ENCODE measurements at places on chromosomes 1 and 21. TPM values are rescaled to one million over a fixed set of nuclear protein-coding genes. Genes with fewer than 3 reads are reported as not detected.

Gene RNU5D-1
- total RNA-seq, result not detected

DNA sequence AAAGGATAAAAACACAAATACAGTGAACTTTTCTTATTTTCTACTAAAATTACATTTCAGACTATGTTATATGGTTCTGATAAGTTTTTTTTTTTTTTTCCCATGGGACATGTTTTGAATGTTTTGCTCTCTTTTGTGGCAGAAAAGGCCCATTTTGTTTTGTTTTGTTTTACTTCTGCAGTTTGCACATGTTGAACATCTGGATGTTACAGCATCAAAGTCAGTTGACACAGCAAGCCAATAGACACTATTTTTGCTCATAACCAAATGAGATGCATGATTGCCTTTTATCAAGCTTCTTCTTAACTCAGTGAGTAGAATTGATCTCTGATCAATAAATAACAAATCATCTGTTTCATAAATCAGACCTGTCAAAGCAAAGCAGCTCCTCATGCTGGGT, 904.2 kb downstream of the ADGRL2 start:
- no peak overlapping the region for H3K27ac ChIP-seq
- no peaks in the 10 kb centered on the region for H3K36me3 ChIP-seq
- no peaks in the 10 kb centered on the region for H3K4me1 ChIP-seq
- H3K27me3 ChIP-seq, result no peaks in the 10 kb centered on the region

GRCh38 chr1:10918531-10918930, 93.9 kb upstream of the TARDBP start:
- H3K27ac ChIP-seq, result no peak overlapping the region
- H3K4me1 ChIP-seq, result no peaks in the 10 kb centered on the region
- no peaks in the 10 kb centered on the region for H3K27me3 ChIP-seq
- no peaks in the 10 kb centered on the region for H3K36me3 ChIP-seq
- H3K4me3 ChIP-seq, result no peak overlapping the region

Gene IL23R
- 0.21 TPM for total RNA-seq

DNA sequence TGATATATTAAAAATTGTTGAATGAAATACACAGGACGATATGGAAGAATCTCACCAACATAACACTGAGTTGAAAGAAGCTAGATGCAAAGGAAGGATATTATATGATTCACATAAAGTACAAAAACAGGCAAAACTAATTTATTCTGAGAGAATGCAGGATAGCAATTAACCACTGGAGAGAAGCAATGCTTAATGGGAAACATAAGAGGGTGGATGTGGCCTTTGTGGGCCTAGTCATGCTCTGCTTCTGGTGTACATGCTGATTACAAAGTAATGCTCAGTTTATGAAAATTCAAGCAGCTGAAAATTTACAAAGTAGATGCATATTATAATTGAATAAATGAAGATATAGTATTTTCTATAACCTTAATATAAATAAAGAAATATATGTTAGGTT, 326.4 kb upstream of the ADAMTS5 start:
- no peaks in the 10 kb centered on the region for H3K36me3 ChIP-seq
- no peak overlapping the region for H3K27ac ChIP-seq
- no peak overlapping the region for H3K4me3 ChIP-seq
- no peaks in the 10 kb centered on the region for H3K4me1 ChIP-seq

DNA sequence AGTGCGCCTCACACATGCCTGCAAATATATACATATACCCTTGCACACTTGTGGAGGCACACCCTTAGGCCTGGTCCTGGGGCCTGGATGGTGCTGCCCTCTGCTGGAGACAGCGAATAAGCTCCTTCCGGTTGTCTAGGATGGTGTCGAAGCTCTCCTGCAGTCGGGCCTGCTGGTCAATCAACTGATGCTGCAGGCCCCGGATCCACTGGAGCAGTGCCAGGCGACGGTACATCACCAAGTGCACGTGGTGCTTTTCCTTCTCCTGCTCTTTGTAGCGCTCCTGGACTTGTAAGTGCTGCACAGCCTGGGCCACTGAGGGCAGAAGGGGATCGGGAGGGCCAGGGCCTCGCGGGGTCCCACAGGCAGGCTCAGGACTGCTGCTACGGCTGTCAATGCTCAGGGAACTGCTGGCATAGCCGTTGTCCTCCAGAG, 3.1 kb downstream of the C1orf216 start:
- H3K4me1 ChIP-seq, result no peaks in the 10 kb centered on the region
- H3K27me3 ChIP-seq, result no peaks in the 10 kb centered on the region
- H3K36me3 ChIP-seq, result no peaks in the 10 kb centered on the region
- no peak overlapping the region for H3K27ac ChIP-seq

Gene THBS3
- 97.9 TPM for total RNA-seq

GRCh38 chr1:30976143-30976542, 67.6 kb upstream of the SDC3 start:
- H3K27me3 ChIP-seq, result no peaks in the 10 kb centered on the region
- no peak overlapping the region for H3K27ac ChIP-seq
- no peak overlapping the region for H3K4me3 ChIP-seq
- DNase-seq, result no peak

Gene KCND3
- 21.2 TPM for total RNA-seq

Gene FCMR
- 3.3 TPM for total RNA-seq

GRCh38 chr1:221457685-221458446, 284.0 kb downstream of the DUSP10 start:
- H3K27me3 ChIP-seq, result no peaks in the 10 kb centered on the region
- no peak for DNase-seq
- no peak overlapping the region for H3K27ac ChIP-seq
- no peaks in the 10 kb centered on the region for H3K36me3 ChIP-seq
- no peaks in the 10 kb centered on the region for H3K4me1 ChIP-seq

- H3K27ac ChIP-seq, result no peak overlapping the region
- no peaks in the 10 kb centered on the region for H3K4me1 ChIP-seq
- H3K4me3 ChIP-seq, result no peak overlapping the region
- no peak for DNase-seq
- H3K36me3 ChIP-seq, result no peaks in the 10 kb centered on the region
- H3K27me3 ChIP-seq, result no peaks in the 10 kb centered on the region
These were observed 30.4 kb downstream of the RAP1GAP start for GRCh38 chr1:21638531-21639341.

DNA sequence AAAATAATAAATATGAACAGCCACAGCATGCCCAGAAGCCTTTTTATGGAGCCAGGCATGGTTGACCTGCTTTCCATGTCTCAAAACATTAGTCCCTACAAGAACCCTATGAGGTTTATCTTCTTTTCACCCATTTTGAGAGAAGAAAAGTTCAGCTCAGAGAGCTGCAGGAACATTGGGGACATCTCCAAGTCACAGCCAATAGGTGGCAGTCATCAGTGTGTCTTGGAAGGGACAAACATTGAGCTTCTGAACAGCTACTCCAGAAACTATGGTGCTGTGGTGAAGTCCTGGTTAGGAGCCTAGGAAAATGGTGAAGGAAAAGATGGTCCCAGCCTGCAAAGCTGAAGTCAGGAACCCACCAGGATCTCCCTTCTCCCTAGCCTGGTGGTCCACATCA, 73.6 kb downstream of the JMJD4 start:
- H3K27me3 ChIP-seq, result no peaks in the 10 kb centered on the region
- H3K4me3 ChIP-seq, result no peak overlapping the region
- no peaks in the 10 kb centered on the region for H3K4me1 ChIP-seq
- no peaks in the 10 kb centered on the region for H3K36me3 ChIP-seq
- H3K27ac ChIP-seq, result no peak overlapping the region

- no peak for DNase-seq
- H3K36me3 ChIP-seq, result no peaks in the 10 kb centered on the region
- no peak overlapping the region for H3K27ac ChIP-seq
- no peak overlapping the region for H3K4me3 ChIP-seq
- no peaks in the 10 kb centered on the region for H3K27me3 ChIP-seq
These were observed 27.3 kb downstream of the TMEM200B start for GRCh38 chr1:29096231-29096886.

DNA sequence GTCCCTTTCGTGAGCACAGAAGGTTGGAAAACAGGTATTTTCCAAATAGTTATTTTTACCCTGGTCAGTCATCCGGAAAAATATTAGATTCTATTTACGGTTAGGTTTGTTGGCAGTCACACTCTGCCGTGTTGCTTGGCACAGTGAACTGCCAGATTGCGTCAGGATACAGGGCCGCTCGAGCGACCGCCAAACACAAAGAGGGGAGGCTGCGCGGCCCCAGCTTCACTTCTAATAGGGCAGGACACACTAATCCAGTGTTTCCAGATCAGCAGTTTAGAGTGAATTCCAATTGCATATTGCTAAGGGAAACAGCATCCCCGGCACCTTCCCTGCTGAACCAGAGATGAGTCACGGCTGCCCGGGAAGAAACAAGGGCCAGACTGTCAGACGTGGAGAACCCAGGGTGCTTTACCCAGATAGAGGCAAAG, 22.9 kb downstream of the UMODL1 start:
- peak; percentile 91 for DNase-seq
- H3K4me3 ChIP-seq, result no peak overlapping the region
- H3K36me3 ChIP-seq, result no peaks in the 10 kb centered on the region
- no peaks in the 10 kb centered on the region for H3K27me3 ChIP-seq

DNA sequence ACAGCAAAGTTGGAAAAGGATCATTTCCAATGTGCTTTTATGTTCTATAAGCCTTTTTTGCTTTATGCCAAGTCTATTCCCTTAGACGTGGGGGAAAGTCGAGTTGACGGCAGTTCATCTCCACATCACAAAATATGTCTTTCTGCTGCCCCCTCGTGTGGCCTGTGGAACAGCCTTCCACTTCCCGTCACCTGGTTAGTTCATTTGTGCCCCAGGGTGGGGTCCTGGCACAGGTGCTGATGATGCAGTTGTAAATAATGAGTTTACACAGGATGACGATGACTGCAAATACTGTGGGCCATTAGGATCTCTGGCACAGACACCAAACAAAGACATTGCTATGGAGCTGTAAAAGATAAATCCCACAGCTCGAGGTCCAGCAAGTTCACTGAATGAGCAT, 10.0 kb upstream of the OTUD3 start:
- DNase-seq, result no peak
- no peak overlapping the region for H3K27ac ChIP-seq
- H3K27me3 ChIP-seq, result peaks cover 1% of the 10 kb centered on the region
- no peak overlapping the region for H3K4me3 ChIP-seq
- no peaks in the 10 kb centered on the region for H3K4me1 ChIP-seq
- no peaks in the 10 kb centered on the region for H3K36me3 ChIP-seq

DNA sequence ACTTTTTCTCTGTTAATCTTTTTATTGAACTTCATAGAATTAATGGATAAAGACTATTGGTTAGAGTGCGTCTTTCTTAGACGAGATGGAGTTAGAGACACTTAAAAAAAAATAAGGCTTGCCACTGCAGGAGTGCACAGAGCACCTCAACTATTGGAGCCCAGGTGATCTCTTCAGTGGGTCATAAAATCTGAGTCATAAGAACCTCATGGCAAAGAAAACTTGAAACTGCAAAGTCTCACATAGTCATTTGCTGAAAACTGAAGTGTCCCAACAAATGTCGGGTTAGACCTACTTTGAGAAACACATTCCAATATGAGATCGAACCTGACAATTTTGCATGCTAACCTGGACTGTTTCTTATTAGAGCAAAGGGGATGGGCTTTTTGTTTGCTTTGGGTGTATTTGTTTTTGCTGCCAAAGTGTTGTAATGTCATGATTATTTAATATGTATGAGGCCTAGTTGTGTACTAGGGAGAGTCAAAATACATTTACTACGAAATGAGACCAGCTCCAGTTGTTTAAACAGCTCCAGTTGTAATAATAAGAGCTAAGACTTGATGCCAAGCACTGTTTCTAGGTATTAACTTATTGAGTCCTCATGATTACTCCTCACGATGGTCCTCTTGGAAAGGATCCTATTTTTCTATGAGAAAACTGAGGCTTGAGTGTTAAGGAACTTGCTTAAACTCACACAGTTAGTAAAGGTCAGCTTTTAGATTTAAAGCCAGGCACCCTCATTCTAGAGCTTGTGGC, 65.1 kb downstream of the DDR2 start:
- no peaks in the 10 kb centered on the region for H3K36me3 ChIP-seq
- H3K4me3 ChIP-seq, result no peak overlapping the region
- no peaks in the 10 kb centered on the region for H3K4me1 ChIP-seq

GRCh38 chr21:17679002-17679600, 66.4 kb upstream of the BTG3 start:
- H3K36me3 ChIP-seq, result no peaks in the 10 kb centered on the region
- DNase-seq, result no peak
- no peaks in the 10 kb centered on the region for H3K4me1 ChIP-seq
- H3K27ac ChIP-seq, result no peak overlapping the region
- no peaks in the 10 kb centered on the region for H3K27me3 ChIP-seq

Gene VANGL2
- 1.3 TPM for total RNA-seq

GRCh38 chr21:32181457-32181856, 97.4 kb downstream of the MIS18A start:
- DNase-seq, result no peak
- no peaks in the 10 kb centered on the region for H3K4me1 ChIP-seq
- no peaks in the 10 kb centered on the region for H3K27me3 ChIP-seq
- H3K4me3 ChIP-seq, result no peak overlapping the region

GRCh38 chr1:88697503-88697902, 13.4 kb downstream of the PKN2 start:
- H3K36me3 ChIP-seq, result no peaks in the 10 kb centered on the region
- no peak overlapping the region for H3K4me3 ChIP-seq
- no peak overlapping the region for H3K27ac ChIP-seq
- no peak for DNase-seq

DNA sequence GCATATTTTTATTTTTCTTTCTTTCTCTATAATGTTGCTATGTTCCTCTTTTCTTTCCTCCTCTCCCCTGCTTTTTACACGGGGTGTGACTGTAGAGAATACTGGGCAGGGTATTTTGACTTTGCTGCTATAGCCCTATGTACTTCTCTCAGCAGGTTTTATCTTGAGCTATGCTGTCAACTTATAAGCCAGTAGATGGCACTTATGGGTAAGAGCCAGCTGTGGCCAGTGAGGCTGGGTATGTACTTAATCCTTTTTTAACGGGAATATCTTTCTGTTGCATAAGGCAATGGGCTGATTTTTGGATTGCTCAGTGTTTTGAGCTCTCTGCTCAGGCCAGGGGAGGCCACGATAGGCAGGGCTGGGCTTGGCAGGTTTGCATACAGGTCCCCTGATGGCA, 99.0 kb downstream of the KCNK2 start:
- H3K27me3 ChIP-seq, result no peaks in the 10 kb centered on the region
- no peaks in the 10 kb centered on the region for H3K4me1 ChIP-seq
- no peak overlapping the region for H3K4me3 ChIP-seq
- no peaks in the 10 kb centered on the region for H3K36me3 ChIP-seq
- no peak for DNase-seq
- no peak overlapping the region for H3K27ac ChIP-seq

Gene SLC30A1
- total RNA-seq, result 17.0 TPM

DNA sequence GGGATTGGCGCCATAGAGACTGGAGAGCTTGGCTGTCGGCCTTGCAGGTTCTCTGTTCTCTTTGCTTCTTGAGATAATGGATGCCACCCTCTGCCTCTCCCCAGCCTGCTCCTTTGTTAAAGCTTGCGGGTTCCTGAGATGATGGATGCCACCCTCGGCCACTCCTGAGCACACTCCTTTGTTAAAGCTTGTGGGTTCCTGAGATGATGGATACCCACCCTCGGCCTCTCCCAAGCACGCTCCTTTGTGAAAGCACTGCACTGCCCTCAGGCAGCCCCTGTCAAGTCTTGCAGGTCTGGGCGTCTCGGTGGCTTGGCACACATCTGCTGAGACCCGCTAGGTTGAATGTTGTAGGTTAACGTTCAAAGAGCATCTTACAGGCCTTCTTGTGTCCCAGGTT, 76.5 kb downstream of the SCCPDH start:
- H3K27me3 ChIP-seq, result no peaks in the 10 kb centered on the region
- H3K4me1 ChIP-seq, result no peaks in the 10 kb centered on the region
- H3K27ac ChIP-seq, result no peak overlapping the region
- no peak for DNase-seq
